ENCODE measurements at places on chromosomes 1 and 21.

- no peak for DNase-seq
Observed at GRCh38 chr1:224266915-224267856, 62.8 kb downstream of the NVL start.

DNA sequence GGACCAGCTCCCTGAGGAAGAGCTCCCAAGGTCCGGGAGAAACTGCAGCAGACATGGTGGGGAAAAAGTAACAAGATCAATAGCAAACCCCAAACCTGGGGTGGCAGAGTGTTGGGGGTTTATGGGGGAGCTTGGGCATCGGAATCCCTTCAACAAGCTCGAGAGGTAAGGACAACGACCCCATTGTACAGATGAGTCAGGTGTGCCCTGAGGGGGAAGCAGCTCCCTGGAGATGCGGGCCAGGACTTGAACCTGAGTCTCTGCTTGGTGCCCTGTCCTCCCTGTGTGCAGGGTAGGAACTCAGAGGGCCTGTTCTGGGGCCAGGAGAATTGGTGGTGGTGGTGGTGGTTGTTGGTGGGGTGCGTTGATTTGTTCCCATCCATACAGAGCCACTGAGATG is 125.4 kb downstream of the PTPRU start:
- DNase-seq = no peak

DNA sequence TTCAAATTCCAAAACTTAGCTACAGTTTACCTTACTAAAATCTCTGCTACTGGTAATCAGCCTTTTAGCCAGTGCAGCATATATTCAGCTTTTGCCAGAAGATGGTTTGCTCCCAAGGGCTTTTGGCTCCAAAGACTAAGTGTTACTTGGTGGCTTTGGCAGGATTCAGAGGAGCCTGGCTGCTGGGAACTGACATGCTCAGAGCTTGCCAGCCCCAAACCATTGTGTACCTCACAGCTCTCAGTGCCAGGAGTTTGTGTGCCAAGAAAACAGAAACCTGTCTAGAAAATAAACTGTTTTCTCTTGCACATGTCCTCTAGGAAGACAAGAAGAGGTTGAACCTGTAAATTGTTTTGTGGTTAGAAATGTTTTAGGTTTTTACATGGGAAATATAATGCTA is 315.9 kb downstream of the ST6GALNAC3 start:
- DNase-seq = no peak

- no peak for DNase-seq
Observed at GRCh38 chr1:89723863-89724262, 90.9 kb downstream of the LRRC8C start.

DNA sequence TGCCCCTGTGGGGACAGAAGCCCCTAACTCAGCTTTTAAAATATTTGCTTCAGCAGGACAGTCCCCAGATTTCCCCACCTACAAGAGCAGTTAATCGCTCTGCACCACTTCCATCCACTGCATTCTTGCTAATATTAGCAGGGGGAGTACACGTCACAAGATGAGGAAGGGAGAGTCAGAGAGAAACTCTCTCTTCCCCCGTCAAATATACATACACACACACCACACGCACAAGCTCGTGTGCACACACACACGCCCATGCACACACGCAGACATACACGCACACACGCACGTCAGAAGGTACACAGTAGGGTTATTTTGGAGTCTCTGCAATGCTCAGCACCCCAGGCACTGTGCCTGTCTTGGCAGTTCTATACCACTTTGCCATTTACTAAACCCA is 2.1 kb downstream of the CLCA1 start:
- DNase-seq = no peak

DNA sequence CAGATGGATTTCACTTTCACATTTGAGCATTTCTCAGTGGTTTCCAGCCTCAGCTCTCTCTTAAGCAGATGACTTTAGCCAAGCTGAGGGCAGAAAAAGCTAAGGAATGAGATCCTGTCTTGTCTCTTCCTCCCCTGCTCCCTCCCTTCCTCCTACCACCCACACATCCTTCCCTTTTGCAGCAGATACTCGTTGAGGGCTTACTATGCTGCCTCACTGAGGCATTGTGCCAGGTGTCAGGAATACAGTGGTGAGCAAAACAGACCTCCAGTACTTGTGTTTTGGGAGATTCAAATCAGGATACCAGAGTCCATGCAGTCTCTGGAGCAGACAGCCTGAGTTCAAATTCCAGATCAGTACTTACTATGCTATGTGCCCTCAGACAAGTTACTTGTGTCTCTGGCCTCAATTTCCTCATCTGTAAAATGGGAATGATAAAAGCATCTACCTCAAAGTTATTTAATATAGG is 43.2 kb downstream of the KIF26B start:
- DNase-seq = no peak

GRCh38 chr1:86429122-86429725 is 5.3 kb downstream of the CLCA2 start:
- no peak for DNase-seq

DNA sequence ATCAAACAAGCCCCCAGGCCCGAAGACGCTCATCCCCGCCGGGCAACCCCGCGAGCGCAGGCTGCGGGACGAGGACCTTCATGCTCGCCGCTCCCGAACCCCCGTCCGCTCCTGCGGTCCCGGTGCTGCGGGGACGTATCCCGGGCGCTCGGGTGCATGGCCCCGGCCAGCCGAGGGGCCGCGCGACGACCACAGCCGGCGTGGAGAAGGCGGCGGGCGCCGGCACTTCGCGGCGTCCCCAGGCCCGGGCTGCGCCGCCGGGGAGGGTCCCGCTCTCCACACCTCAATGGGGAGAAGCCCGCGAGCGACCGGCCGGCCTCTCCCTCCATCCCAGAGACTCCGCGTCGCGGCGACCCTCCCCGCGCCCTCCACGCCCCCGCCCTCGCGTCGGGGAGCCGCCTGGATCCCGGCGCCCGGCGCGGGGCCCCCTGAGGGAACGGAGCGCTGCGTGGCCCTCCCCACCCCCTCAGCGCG is 401 bp downstream of the ERRFI1 start:
- DNase-seq = no peak

- no peak for DNase-seq
Observed at GRCh38 chr1:10863886-10864285, 67.4 kb upstream of the CASZ1 start.

- no peak for DNase-seq
Observed at GRCh38 chr1:169473347-169473746, 12.4 kb downstream of the SLC19A2 start.

DNA sequence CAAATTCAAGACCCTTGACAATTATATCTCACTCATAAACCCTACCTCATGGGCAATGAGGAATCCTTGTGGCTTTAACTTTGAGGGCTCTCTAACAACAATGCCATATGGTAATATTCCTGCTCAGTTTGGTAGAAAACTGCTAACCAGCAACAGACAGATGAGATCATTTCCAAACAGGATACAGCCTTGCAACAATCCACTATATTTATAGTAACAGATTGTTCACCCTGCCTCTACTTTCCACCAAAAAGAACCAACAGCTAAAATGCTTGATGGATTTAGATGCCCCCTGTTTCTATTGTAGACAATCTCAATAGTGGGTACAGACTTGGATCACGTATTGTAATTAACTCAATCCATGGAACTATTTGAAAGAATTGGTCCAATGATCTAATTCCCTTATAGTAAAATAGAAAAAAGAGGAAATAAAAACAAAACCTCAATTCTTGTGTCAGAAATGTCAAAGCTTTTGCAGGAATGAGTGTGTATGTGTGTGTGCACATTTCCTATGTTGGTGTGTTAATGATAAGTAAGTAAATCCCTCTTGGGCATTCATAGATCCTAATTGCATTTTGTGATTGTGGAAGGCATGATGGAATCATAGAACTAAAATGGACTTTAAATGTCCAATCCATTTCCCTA is 100.0 kb upstream of the EDEM3 start:
- DNase-seq = no peak

- DNase-seq = no peak
Observed at GRCh38 chr21:18354947-18355346, 48.6 kb downstream of the TMPRSS15 start.

- peak; percentile 29 for DNase-seq
Observed at GRCh38 chr1:6347641-6348487, 45.7 kb downstream of the ACOT7 start.

DNA sequence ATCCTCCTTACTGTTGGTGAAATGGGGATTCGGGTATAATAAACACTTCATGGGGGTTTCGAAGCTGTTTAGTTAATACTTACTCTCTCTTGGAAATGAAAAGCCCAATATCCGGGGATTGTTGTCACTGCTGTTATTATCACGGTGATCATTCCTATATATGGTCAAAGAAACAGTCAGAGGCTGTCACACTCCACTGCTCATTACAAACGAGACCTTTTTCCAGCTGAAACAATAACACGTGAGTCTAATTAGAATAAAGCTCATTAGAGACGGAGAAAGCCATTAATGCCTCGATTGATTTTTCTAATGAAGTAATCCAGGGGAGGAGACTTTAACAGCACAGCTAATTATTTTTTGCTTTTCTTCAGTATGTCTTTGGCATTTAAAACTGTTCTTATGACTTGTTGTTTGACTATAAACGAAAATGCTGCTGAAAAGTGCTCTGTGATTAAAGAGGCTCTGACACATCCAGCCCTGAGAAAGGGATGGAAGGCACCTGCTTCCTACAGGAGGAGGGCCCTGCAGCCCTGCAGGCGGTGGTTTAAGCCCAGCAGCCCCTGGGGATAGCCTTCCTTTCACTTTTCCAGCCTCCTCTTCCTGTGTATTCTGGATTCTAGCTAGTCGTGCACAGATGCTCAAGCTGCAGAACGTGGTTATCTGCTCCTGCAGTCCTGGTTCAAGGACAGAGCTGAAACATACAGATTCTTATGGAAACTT is 143.6 kb downstream of the EDEM3 start:
- DNase-seq = no peak

DNA sequence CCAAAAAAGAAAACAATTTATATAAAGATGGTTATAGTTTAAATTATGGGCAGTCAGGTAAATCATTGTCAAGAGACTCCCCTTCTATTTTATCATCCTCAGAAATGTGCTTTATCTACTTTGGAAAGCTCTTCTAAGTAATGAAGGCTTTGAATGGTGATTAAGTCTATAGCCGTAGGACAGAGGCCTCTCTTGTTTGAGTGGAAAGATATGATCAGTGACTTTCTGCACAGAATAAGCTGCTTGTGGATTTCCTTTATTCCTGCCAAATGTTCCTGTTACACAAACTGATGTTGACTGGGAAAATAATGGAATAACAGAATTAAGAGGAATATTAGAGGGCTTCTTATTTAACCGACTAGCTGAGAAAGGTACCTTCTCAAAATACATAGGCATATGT is 174.6 kb upstream of the IVNS1ABP start:
- DNase-seq = no peak

- DNase-seq = no peak
Observed at GRCh38 chr1:5142389-5142788, 488.0 kb downstream of the AJAP1 start.

- DNase-seq = no peak
Observed at GRCh38 chr1:185566995-185567394, 167.2 kb upstream of the HMCN1 start.

- no peak for DNase-seq
Observed at GRCh38 chr1:44681905-44682882, 7.7 kb downstream of the ARMH1 start.

- DNase-seq = no peak
Observed at GRCh38 chr1:39205102-39205780, 746 bp downstream of the MACF1 start.

DNA sequence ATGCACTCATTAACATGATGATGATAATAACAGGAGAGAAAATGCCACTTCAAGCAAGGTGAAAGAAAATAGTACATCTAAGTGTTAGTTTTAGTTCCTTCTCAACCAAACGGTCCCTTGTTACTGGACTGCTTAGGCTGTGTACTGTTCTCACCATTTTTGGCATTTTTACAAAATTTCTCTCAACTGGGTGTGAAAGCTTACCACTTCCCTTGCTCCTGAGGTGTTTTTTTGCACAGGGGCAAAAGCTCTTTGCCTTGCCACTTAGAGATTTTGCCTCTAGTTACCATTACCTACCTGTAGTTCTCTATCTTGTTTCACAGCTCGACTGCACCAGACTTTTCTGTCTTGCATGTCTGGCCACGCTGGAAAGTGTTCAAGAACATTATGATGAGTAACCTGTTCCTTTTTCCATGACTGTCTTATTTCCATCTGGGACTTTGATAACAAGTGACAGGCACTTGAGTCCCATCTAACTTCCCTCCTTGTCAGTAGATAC is 10.7 kb downstream of the NEK7 start:
- DNase-seq = no peak

Data from stimulated activated CD8-positive, alpha-beta memory T cell treated with anti-CD3 and anti-CD28 coated beads, Interleukin-7, amount 100 ng/mL, for 24 hours (primary cell).